Stimulated activated CD4-positive, alpha-beta T cell treated with anti-CD3 and anti-CD28 coated beads, Interleukin-4, amount 100 ng/mL, for 4 hours (primary cell): ENCODE measurements at places on chromosomes 4 and X.

DNA sequence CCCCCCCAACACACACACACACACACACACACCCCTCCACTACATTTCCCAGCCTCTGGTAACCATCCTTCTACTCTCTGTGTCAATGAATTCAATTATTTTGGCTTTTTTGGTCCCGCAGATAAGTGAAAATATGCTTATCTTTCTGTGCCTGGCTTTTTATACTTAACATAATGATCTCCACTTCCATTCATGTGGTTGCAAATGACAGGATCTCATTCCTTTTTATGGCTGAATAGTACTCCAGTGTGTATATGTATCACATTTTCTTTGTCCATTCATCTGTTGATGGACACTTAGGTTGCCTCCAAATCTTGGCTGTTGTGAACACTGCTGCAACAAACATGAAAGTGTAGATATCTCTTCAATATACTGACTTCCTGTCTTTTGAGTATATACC is 59.8 kb downstream of the PDLIM5 start:
- no peak for DNase-seq

GRCh38 chrX:31038575-31039326 is 33.1 kb downstream of the FTHL17 start:
- no peak for DNase-seq

DNA sequence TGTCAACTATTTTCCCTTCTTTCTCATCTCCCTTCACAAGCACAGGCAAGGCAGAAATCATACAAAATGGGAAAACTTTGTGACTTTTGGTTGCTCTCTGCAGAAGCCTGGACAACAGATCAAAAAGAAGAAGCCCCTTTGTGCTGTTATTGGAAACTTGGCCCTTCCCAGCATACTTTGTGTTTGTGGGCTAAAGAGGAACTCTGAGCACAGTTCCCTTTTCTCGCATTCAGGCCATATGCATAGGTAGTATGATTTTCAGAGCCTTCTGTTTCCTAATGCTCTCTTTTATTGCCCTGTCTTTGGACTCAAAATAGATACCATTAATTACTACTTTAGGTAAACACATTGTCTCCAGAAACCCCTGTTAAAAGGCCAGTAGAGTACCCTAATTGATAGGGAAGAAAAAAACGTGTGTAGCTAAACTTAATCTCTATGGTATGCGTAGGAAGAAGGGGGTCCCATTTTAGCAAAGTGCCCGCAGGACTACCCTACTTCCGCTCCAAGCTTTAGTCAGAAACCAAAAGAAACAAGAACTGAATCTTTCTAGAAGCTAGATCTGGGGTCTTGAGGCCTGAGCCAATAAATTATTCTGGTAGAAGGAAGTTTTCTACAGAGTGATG is 26.6 kb downstream of the VSIG4 start:
- DNase-seq, result no peak

DNA sequence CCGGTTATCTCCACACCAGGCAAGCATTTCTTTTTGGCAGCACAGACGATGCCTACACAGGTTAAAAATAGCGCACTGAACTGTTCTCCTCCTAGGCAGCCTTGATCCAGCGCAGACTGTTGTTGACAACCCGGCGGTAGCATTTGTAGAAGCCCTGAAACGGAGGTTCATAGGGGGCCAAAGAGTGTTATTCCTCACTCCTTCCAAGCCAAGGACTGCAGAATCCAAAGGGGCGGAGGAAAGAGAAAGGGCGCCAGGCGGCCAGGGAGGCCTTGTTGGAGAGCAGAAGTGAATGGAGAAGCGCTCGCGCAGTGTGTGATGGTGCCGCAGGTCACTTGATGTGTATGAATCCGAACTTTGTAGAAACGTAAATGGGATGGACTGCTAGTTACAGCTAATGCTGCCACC is 82.7 kb downstream of the TENM3 start:
- DNase-seq, result no peak

- DNase-seq, result no peak
These were observed 32.0 kb upstream of the TENT5D start for GRCh38 chrX:80388206-80388605.

- DNase-seq, result no peak
These were observed 11.0 kb downstream of the STIM2 start for GRCh38 chr4:26871611-26872010.

GRCh38 chr4:8050555-8051206 is 107.9 kb downstream of the ABLIM2 start:
- DNase-seq, result no peak

DNA sequence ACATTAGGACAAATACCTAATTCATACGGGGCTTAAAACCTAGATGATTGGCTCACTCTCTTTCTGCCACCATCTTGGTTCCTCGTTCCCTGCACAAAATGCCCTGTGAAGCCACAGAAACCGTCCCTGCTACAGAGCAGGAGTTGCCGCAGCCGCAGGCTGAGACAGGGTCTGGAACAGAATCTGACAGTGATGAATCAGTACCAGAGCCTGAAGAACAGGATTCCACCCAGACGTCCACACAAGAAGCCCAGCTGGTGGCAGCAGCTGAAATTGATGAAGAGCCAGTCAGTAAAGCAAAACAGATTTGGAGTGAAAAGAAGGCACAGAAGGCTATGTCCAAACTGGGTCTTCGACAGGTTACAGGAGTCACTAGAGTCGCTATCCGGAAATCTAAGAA is 34.3 kb downstream of the TRIM61 start:
- no peak for DNase-seq

DNA sequence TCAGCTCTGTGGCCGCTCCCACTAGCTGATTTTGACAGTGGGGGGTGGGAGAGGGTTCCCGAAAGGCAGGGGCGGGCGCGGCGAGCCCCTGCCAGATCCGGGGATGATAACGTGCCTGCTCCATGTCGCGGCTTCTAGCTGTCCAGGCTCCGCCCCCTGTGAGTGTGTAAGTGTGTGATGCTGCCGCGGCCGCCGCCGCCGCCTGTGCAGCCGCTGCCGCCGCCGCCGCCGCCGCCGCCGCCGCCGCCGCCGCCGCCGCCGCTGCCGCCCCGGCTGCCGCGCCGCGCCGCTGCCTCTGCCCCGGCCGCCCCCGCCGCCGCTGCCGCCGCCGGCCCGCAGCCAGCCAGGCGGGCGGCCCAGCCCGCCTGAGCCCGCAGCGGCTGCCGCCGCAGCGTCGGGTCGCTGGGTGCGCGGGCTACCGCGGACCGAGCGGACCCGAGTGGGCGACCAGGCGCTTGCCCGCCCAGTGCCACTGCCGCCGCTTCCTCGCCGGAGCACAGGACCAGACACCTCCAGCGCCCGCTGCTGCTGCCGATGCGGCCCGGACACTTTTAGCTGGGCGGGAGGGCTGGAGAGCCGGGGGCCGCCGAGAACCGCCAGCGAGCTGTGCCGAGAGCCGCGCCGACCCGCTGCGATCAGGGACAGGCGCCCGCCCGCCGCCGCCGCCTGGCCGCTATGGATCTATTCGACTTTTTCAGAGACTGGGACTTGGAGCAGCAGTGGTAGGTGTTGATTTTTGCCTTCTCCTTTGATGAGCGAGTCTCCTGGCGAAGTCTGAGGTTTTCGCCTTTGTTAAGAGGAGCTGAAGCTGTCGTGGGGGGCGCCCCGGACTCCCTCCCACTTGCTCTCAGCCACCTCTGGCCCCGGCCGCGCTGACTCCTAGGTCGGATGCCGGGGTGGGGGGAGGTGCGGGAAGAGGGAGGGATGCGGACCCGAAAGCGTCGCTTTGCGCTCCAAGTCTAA is at the start of gene AFF2:
Gene AFF2 (plus strand): TSS at position 195 of the 963 bp plus-strand sequence. CDS start 481 bp downstream, at position 676.
- DNase-seq, result peak; percentile 53

DNA sequence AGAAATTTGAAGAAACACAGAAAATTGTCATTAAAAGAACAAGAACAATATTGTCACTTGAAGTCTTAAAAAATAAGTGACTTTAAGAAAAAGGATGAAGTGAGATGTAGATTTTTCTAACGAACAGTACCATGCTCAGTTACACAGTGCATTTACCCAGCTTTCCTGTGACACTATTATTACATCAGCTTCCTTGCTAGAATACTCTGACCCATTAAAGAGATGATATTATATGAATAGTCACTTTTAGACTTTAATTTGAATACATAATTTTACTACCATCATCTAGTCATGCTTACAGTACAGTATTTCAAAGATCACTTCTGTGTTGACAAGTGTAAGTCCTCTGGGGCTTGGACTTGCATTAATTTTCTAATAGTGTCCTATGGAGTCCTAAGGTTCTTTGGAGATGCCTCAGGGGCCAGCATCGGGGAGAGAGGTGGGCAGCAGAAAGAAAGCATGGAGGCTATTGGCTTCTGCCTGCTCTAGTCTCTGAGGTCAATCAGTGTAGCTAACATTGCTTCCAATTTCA is 10.7 kb downstream of the COL25A1 start:
- no peak for DNase-seq

GRCh38 chr4:42398171-42398870 is 1.0 kb downstream of the SHISA3 start:
- DNase-seq, result no peak

DNA sequence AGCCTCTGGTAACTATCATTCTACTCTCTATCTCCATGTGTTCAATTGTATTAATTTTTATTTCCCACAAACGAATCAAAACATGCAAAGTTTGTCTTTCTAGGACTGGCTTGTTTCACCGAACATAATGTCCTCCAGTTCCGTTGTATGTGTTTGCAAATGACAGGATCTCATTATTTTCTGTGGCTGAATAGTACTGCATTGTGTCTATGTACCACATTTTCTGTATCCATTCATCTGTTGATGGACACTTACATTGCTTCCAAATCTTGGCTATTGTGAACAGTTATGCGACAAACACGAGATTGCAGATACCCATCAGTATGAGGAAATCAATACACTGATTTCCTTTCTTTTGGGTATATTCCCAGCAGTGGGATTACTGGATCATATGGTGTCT is 8.4 kb upstream of the LDOC1 start:
- no peak for DNase-seq

GRCh38 chr4:80507077-80507476 is 171.5 kb downstream of the CFAP299 start:
- DNase-seq, result no peak

DNA sequence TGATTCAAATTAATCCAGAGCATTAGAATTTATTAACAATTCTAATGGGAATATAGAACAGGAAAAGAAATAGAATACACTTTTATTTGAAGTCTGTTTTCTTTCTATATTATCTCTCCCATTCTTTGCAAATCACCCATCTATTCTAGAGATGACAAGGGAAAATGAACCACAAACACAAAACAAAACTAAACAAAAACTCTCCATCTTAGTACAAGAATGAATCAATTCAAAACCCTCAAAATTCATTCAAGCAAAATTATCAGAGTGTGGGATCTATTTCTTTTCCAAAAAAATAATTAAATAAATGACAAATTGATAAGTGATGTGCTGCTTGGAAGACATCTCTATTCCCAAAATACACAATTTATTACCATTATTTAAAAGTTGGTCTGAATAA is 400.1 kb upstream of the NWD2 start:
- DNase-seq, result no peak

DNA sequence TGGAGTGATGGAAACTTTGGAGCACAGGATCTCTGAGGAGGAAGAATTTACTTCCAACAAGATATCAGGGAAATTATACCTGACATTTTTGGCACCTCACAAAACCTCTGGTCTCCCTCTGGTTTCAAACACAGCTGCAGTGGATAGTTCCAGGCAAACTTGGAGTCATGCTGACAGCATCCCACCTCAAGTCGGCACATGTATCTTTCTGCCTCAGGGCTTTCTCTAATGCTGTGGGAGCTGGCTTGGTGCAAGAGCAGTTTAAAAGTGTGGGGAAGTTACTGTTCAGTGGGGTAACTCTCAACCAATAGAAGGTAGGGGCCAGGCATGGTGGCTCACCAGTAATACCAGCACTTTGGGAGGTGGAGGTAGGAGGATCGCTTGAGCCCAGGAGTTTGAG is 207.1 kb upstream of the NHS start:
- DNase-seq, result no peak

DNA sequence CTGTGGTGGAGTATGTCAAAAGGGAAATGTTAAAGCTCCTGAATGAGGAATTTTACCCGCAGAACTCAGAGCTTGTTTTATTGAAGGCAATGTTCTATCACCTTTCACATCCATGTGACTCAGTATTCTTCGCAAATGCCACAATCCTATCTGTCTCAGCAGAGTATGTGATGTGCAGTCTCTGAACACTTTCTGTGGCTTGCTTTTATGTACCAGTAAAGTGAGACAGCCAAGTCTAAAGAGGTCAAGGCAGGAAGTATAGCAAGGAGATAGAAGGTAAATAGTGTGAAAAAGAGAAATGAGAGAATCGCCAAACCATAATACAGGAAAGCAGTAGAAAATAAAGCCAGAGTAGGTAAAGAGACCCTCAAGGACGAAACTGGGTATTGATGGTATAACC is 515.8 kb downstream of the RAB28 start:
- DNase-seq, result no peak

- no peak for DNase-seq
These were observed 16.2 kb upstream of the TSPAN5 start for GRCh38 chr4:98674404-98675173.

GRCh38 chr4:177287255-177287654 is 22.4 kb upstream of the NEIL3 start:
- no peak for DNase-seq

DNA sequence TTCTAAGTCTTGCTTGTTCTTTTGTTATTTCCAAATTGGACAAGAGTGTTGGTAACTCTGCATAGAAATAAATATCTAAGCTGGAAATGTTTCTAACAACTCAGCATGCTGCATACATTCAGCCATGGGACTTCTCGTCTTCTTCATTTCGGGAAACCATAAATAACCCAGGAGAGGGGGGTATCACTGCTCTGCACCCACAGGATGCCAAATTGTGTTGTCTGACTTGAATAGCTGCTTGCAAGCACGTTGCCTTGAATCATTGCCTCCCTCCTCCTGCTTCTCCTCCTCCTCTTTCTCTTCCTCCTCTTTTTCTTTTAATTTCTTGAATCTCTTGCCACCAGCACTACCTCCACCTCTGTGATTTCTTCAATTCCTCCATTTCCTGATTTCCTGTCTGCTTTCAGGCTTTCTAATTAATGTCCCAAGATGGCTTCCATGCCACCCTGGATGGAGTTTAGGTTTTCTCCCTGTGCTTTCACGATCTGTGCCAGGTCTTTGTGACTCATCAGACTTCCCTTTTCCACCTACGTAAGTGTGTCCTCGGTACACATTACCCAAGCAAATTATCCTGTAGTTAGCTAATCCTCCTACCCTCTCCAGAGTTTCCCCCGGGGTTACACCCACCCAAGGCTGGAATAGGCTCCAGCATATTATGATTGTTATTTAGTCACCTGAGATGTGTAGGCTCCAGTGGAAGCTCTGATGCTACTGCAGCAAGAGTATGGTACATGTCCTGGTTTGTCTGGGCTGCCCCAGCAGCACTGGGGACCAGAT is 122.6 kb upstream of the VCX3B start:
- no peak for DNase-seq

GRCh38 chr4:162510115-162510514 is 346.3 kb upstream of the FSTL5 start:
- no peak for DNase-seq

- DNase-seq, result no peak
These were observed 23.5 kb upstream of the LRBA start for GRCh38 chr4:151038452-151039157.

DNA sequence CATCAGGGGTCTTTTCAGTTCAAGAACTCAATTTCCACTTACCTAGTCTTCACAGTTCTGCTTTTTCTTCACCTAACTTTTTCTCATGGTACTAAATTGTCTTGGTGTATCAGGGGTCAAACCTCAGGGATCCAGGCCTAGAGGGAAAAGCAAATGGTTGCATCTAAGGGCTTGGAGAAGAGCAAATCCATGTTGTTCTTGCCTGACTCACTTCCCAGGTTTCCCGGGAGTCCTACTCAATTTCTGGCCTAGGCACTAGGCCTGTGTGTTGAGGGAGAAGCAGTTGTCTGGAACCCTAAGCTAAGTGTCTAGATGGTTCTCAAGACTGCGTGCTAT is 191.9 kb upstream of the STK26 start:
- no peak for DNase-seq

- DNase-seq, result no peak
These were observed 15.9 kb downstream of the RTL9 start for GRCh38 chrX:110374559-110374958.
